Kidney (tissue), 22 donors: ENCODE measurements at places on chromosomes 4 and X.

DNA sequence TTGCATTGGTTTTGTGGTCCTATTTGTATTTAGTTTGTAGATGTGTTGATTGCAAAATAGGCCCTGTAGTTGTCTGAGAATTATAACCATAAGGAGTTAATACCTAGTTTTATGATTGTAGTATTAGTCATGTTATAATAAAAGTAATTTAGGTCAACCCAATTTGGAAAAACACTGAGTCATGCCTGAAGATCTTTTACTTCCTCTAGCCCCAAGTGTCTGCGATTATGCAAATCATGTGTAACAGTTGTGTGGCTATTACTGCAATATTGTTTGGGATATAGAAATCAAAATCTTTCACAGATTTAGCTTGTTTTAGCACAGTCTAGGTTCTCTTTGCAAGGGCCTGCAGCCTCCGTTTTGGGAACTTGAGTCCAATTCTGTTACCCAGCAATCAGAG lies 12.6 kb downstream of the SRD5A3 start:
- no peak for DNase-seq

GRCh38 chrX:155544881-155545280 lies 67.9 kb downstream of the TMLHE start:
- DNase-seq = no peak

DNA sequence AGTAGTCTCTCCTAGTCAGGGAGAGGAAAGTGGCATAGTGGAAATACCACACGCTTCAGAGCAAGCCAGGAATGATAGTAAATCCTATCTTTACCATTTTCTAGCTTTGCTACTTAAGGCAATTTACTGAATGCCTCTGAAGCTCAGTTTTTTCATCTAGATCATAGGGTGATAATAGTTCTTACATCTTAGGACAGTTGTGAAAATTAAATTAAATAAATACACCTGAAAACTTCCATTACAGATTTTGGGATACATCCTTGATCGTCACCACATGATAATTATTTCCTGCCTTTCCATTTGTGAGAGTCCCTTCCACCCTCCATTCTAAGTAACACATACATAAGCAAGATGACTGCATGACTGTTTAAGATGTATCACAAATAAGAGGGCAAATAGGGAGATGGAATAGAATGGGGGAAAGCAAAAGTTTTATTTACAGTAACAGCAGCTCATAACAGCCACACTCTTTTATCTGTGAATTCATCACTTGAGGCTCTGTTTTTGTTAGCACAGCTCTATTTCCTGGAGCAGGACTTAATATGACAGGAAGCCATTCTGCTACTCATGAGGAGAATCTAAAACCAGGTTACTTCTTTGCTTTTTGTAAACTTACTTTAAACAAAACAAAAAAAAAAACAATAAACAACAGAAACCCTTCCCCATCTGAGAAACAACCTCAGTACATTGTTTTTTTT lies 13.4 kb downstream of the P2RY10 start:
- DNase-seq = no peak

DNA sequence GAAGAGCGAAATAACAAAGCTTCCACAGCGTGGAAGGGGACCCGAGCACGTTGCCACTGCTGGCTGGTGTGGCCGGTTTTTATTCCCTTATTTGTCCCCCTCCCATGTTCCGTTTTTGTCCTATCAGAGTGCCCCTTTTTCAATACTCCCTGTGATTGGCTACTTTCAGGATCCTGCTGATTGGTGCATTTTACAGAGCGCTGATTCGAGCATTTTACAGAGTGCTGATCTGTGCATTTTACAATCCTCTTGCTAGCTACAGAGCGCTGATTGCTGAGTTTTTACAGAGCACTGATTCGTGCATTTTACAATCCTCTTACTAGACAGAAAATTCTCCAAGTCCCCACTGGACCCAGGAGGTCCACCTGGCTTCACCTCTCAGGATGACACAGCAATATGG lies 250.9 kb upstream of the EPHA5 start:
- DNase-seq = no peak

DNA sequence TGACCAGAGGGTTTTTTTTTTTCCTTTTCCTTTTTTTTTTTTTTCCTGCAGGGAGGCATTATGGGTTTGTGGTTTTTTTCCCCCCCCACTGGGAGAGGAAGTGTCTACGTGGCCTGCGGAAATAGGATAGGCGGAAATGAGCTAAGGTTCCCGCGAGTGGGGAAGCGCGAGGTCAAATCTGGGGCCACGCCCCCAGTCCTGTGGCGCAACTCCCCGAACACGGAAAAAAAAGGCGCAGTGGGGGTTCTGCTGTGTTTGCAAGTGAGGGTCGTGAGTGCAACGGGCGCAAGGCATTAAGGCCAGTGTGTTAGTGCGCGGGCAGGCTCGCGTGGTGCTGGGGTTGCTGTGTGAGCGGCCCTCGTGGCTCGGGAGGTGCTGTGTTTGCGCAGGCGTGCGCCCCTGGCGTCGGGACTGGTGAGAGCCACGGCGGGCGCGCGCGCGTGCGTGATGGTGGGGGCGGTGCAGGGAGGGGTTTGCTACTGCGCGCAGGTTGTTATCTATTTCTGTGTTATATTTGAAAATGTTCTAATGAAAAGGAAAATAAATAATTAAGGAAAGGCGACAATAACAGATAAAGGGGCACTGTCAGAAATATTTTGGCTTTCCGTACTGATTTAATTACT lies 685 bp upstream of the MORF4L2 start:
- peak; percentile 91 for DNase-seq

- DNase-seq = no peak
Measured at GRCh38 chrX:10030570-10030969, 63.4 kb downstream of the CLDN34 start.
